ENCODE measurements at places on chromosomes 13 and 19. TPM values are rescaled to one million over a fixed set of nuclear protein-coding genes. Genes with fewer than 3 reads are reported as not detected.
A peak's percentile ranks its signal among the peaks of the same experiment; 100 is the strongest.

KLK1 gene
- total RNA-seq, result not detected

VSIG10L gene
- total RNA-seq, result 0.86 TPM

U2AF2 gene
- total RNA-seq, result 80.4 TPM

- DNase-seq, result no peak
These were observed 538.6 kb downstream of the DIAPH3 start for GRCh38 chr13:59625111-59625510.

GRCh38 chr19:28363254-28363653 lies 849.7 kb downstream of the UQCRFS1 start:
- DNase-seq, result no peak

GRCh38 chr19:55353803-55354697 lies 469 bp downstream of the COX6B2 start:
- peak; percentile 83 for DNase-seq
